ENCODE measurements at places on chromosomes 3 and 15. TPM values are rescaled to one million over a fixed set of nuclear protein-coding genes. Genes with fewer than 3 reads are reported as not detected.
A peak's percentile ranks its signal among the peaks of the same experiment; 100 is the strongest.

The ZNF80 gene
- total RNA-seq: not detected

The DOCK3 gene
- 0.51 TPM for total RNA-seq

The DGKG gene
- not detected for total RNA-seq

The SMAD6 gene
- 24.0 TPM for total RNA-seq

The C2CD4B gene
- total RNA-seq: not detected

The ERICH6 gene
- not detected for total RNA-seq

The PRTG gene
- under 0.01 TPM for total RNA-seq

The PPM1L gene
- total RNA-seq: under 0.01 TPM

The GP5 gene
- 0.11 TPM for total RNA-seq

The CTXN2 gene
- not detected for total RNA-seq

The SLC27A2 gene
- not detected for total RNA-seq

The RCCD1 gene
- total RNA-seq: 19.0 TPM

The SPTSSB gene
- total RNA-seq: not detected

GRCh38 chr15:68211656-68212320 is 6.7 kb upstream of the CALML4 start:
- DNase-seq: no peak

DNA sequence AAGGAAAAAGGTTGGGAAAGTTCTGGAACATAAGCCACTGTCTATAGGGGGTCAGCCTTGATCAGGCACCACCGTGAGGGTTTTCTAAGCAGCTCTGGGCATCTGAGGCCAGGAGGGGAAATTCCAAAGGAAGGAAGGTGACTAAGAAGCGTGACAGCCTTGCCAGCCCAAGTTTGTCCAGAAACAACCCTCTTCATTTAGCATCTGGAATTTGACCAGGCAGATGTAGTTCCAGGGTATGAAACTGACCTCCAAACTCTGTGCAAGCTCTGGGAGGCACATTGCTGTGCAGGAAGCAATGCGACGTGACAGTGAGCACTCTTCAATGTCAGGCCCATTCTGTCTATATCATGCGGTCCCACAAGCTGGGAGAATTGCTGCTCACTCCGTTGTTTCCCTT is 85.4 kb upstream of the TPM1 start:
- DNase-seq: peak; percentile 65

DNA sequence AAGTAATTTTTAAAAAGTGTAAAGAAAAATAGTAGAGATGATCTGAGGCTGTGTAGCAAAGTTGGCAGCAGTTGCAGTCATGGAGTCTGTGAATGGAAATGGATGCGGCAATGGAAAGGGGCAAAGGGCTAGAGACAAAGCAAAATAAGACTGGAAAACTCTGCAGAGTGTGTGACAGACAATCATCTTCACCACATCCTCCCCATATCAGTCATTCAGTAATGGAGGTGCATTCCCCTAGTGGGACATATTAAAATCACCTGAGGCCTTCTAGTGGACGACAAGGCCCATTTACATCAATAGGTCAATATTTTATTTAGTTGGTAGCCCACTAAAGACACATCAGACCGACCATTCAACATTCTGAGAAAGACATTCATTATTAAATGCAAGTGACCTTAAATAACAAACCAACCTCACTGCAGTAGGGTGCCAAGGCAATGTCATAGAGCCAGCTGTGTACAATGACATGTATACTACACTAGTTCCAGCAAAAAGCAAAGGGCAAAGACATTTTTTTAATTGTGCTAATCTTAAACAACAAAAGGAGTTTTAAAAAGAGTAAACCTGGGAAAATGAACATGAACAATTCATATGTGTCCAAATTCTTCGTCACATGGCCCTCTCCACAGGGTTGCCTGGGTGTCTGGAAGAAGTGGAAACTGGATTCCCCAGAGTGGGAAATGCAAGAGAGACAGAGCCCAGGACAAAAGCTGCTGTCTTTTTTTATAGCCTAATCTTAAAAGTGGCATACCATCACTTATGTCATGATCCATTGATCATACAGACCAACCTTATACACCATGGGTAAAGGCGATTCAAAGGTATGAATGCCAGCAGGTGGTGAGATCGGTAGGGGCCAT is 15.6 kb upstream of the RAP2B start:
- DNase-seq: no peak

DNA sequence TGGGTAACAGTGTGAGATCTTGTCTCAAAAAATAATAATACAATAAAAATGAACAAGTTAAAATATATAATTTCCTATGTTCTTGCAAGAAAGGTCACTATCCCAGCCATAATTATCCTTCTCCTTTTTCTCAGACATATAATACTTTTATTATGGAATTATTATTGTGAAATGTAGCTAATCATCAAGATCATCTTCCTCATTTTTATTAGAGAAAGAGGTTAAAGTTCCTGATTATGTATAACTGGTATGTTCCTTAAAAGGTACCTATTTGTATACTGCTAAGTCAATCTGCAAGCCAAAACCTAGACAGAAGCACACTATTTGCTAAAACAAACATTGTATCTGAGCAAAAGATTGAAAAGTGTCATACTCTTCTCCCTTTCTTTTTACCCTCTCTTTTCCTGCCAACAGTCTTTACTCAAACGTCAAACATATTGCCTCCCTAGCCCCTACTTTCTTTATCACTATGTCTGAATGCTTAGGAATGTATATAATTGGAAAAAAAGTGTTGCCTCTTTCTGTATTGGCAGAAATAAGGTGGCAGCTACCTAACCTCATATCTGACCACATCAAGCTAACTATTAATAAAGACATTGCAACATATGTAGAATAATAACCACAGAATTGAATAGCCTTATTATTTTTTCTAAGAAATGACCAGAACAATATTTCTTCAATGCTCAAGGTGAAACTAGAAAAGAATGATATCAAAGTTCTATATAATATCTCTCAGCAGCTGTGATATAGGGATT is 18.5 kb downstream of the SEC11A start:
- DNase-seq: no peak

- peak; percentile 56 for DNase-seq
Observed at GRCh38 chr3:11362600-11362999, 90.4 kb downstream of the ATG7 start.

DNA sequence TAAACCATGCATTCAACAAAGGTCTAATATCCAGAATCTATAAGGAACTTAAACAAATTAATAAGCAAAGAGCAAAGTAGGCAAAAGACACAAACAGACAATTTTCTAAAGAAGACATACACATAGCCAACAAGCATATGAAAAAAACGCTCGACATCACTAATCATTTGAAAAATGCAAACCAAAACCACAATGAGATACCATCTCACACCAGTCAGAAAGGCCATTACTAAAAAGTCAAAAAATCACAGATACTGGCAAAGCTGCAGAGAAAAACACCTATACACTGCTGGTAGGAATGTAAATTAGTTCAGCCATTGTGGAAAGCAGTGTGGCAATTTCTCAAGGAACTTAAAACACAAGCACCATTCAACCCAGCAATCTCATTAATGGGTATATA is 53.8 kb downstream of the FSIP1 start:
- no peak for DNase-seq

DNA sequence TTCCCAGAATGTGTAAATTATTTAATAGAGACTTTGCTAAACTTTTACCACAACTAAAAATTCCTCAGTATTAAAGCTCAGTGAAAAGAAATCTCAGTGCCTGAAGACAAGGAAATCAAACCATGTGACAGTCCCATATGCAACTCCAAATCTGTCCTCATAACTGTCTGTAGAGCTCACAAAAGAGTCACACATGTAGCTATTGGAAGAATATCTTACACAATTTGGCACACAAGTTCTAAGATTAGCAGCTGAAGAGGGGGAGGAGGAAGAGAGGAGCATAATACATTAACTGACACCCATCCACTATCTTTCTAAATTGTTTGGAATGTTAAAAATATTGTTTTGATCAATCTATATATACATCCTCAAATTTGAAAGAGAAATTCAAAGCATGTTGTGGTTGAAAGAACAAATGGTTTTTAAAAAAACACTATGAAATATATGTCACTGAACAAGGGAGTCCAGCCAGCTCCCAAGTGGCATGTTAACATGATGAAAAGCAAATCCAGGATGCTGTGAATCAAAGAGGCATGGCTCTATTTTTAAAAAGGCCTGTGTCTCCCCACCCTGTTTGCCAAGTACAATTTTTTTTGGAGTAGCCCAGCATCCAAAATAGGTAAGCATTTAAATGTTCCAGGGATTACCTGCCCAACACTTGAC is 126.3 kb upstream of the NANOGP8 start:
- no peak for DNase-seq

DNA sequence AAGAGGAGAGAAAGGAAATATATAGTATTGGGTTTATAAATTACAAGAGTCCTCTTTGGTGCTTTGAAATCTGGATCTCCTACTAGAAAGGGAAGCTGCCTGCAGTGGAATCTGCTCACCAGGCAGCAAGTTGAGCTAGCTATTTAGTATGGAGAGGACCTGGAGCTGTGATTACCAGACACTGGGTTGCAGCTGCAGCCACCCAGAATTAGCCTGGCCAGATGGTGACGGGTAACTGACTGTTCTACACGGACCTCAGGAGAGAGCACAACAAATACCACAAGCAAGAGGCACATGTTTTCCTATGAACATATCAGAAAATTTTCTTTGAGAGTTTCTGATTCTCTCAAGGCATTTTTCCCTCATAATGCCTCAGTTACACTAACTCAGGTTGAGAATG is 46.5 kb downstream of the SYNPR start:
- no peak for DNase-seq

GRCh38 chr15:100616700-100617099 is 14.3 kb downstream of the ASB7 start:
- DNase-seq: no peak

- no peak for DNase-seq
Observed at GRCh38 chr3:15977598-15978232, 179.9 kb upstream of the ANKRD28 start.

DNA sequence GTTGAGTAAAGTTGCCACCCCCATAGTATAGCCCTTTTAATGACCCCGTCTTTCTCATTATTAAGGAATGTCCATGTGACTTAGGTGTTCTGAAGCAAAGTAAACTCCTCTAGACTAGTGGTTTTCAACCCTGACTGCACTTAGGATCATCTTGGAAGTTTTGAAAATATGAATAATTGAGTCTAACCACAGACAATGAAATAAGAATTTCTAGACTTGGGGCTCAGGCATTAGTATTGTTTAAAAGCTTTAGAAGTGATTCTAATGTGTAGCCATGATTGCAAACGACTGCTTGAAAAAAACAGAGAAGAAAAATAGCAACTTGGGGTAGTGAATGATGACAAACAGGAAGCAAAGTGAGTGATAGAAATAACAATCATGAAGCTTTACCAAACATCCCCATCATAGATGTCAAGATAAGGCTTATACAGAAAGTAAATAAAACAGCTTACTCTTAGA is 35.0 kb downstream of the ALCAM start:
- peak; percentile 31 for DNase-seq

- peak; percentile 17 for DNase-seq
Observed at GRCh38 chr15:65209701-65210643, 1.3 kb downstream of the CILP start.

DNA sequence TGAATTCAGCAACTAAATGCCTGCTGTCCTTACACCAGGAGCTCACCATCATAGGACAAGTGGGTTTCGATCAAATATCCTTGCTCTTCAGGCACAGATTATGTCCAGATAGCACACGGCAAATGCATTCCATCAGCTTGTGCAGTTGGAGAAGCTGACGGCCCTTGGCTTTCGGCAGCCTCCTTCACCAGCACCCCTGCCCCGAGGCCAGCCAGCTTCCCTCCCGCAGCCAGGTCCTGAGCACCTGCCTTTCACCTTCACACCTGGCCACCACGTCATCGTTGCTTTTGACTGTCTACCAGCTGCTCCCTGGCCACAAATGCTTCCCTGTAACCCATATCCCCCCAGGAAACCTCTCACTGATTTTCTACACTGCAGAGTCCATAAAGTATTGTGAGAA is 355.5 kb downstream of the OCA2 start:
- no peak for DNase-seq

GRCh38 chr3:158337110-158337509 is 227.2 kb downstream of the RSRC1 start:
- no peak for DNase-seq

- peak; percentile 86 for DNase-seq
Observed at GRCh38 chr3:173584838-173585831, 187.6 kb downstream of the NLGN1 start.

DNA sequence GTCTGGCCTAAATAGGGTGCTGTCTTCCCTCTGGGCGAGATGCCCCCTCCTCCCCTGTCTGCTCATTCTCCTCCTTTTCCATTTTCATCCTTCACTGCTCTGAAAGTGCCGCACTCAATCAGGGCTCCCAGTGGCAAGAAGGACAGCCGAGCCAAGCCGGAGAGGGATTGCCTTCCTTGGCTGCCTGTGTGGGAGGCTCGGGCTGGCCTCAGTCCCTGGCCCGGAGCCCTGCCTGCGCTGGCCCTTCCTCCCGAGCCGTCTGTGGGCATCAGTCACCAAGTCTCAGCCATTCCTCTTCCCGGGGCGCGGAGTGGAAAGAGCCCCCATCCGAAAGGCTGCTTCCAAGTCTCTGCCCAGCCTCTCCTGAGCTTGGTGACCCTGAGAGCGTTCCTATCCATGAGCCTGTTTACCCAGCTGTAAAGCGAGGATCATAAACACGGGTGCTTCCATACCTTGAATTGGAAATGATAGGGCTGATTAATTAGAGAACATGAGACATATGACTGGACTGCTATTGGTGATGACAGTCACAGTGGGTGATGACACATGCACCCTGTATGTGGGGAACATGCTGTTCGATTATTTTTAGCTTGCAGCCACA is 59.1 kb upstream of the TLE3 start:
- peak; percentile 85 for DNase-seq

DNA sequence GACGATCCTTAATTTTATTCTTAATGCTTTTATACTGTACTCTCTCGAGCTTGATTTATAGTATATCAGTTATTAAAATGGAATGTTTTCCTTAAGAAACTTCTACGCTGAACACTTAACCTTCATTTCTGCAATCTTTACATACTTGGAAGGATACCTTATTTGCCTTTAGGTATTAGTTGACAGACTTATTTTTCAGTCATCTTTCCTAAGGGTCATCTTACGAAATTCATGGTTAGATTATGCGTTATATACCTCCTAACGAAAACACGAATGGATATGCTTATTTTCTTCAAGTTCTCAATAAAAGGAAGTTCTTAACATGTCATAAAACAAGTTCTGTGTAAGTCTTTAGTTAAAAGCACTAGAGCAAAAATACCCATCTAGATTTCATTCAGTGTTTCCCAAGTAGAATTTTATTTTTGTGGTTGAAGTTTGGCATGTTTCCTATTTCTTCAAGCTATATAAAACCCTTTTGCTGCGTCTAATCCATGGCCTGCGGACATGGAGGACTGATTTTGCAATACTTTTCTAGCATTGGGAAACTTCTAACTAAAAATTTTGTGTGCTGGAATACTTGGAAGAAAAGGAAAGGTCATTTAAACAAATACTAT is 231.3 kb downstream of the TP63 start:
- DNase-seq: peak; percentile 61

DNA sequence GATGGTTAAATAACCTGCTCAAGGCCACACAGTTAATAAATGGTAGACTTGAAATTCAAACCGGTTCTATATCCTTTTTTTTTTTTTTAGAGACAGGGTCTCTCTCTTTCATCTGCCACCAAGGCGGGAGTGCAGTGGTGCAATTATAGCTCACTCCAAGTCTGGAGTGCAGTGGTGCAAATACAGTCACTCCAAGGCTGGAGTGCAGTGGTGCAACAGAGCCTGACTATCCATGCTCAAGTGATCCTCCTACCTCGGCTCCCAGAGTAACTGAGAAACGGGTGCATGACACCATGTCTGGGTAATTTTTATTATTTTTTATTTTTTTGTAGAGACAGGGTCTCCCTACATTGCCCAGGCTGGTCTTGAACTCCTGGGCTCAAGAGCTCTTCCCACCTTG is 23.4 kb downstream of the DPP8 start:
- DNase-seq: no peak

Data from GM23248 (cell line).